ENCODE measurements at places on chromosomes 2 and 18.

DNA sequence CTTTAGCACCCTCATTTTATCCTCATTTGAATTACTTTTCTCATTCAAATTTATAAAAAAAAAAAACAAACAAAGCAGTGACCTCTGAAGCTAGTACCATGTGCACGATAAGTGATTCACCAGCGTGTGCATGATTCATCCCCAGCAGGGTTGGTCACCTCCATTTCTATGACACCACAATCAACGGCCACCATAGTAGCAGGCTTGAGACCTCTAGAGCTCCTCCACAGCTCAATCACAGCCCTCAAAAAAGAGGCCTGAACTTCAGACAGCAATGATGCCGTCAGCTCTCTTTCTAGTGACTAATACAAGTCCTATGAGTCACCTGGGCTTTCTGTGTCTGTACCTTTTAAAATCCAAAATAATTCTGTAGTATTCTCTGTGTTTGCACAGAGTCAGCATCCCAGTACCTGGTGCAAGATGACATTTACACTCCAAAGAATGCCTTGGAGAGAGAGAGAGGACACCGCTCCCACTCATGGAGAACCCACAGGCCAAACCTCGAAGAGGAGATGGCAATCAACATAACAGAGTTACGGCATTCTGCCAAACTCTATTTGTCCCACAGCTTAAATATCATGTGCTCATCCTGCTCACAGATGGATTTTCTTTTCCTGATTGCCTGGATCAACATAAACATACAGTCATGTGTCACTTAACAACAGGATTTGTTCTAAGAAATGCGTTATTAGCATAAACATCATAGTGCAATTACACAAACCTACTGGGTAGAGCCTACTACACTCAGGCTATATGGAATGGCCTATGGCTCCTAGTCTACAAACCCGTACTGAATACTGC lies 58.7 kb downstream of the L3MBTL4 start:
- DNase-seq = peak; percentile 33

DNA sequence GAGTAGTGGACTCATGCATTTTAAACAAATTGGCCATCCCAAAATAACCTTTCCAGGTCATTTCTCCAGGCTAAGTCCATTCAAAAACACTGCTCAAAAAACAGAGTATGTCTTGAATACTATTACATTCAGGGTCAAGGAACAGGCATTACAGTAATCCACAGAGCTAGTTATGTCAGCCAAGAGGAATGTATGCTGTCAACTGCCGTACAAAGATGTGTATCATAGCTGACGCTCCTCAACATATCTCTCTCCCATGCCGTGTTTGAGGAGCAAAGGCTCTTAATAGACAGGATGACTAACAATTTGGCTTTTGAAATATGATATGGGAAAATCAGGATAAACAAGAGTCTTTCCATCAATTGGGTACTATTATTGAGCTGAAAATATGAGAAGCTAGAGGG lies 68.8 kb upstream of the KCTD1 start:
- peak; percentile 22 for DNase-seq

DNA sequence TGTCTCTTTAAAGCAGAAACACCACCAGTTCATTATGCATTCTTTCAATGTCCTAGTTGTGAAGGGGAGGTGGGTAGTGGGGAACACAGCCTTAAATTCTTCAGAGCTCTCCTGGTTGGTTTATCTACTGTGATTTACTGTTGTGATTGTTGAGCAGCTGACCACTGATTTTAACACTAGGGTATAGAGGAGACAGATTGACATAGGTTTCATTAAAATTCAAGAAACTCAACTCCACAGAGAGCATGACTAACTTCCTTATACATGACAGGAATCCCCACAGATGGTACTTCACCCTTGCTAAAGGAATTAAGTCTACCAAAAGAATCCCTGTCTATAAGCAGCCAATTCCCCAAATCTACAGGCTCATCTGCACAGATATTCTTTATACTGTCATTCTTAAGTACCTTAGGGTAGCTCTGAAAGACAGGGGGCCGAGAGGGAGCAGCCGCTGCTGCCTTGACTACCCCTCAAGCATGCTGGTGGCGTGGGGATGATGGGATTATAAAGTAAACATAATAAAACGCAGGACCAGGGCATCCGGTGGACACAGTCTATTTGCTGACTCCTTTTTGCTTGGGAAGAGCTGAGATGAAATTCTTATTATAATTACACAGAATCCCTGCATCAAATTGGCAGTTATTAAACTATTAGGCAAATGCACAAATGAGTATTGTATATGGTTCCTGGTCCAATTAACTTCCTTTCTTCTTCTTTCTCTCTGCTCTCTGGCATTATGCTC lies 1377.6 kb upstream of the PIK3C3 start:
- DNase-seq = no peak

DNA sequence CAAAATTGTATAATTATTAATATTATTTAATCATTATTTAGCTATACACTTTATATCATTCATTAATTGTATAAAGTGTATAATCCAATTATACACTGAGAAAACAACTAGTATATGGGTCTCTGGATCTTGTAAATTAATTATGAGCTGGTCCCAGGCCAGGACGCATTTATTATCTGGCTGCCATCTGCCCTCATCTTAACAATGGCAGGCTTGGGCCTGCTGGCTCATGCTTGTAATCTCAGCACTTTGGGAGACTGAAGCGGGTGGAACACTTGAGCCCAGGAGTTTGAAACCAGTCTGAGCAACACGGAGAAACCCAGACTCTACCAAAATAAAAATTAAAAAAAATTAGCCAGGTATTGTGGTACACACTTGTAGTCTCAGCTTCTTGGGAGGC lies 502.2 kb upstream of the NRXN1 start:
- no peak for DNase-seq

- DNase-seq = no peak
These were observed 16.6 kb upstream of the B4GALT6 start for GRCh38 chr18:31700990-31701389.

GRCh38 chr2:207427986-207428385 lies 101.8 kb upstream of the CREB1 start:
- DNase-seq = no peak

GRCh38 chr2:121167411-121167810 lies 117.6 kb downstream of the TFCP2L1 start:
- no peak for DNase-seq

GRCh38 chr2:109214651-109215371 lies 85.8 kb downstream of the SH3RF3 start:
- DNase-seq = no peak

DNA sequence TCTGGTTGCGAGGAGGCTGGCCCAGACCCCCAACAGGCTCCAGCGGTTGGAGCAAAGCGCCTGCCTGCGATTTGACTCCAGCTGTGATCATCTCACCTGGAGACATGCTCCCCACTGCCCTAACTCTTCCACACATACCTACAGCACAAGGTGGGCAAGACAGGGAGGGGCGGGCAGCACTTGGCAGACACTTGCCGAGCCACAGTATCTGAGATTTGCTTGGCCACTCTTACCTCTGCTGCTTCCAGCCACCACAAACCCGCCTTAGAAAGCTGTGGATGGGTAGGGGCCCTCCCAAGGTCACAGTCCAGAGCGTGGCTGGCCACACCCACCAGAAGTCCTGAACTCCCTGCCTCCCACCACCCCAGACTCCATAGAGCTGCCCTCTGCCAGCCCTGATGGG lies 8.2 kb downstream of the CYP26B1 start:
- DNase-seq = no peak

Data from lung microvascular endothelial cell (primary cell).